CD8-positive, alpha-beta T cell (primary cell): ENCODE measurements at places on chromosomes 7 and 10. TPM values are rescaled to one million over a fixed set of nuclear protein-coding genes. Genes with fewer than 3 reads are reported as not detected.

DNA sequence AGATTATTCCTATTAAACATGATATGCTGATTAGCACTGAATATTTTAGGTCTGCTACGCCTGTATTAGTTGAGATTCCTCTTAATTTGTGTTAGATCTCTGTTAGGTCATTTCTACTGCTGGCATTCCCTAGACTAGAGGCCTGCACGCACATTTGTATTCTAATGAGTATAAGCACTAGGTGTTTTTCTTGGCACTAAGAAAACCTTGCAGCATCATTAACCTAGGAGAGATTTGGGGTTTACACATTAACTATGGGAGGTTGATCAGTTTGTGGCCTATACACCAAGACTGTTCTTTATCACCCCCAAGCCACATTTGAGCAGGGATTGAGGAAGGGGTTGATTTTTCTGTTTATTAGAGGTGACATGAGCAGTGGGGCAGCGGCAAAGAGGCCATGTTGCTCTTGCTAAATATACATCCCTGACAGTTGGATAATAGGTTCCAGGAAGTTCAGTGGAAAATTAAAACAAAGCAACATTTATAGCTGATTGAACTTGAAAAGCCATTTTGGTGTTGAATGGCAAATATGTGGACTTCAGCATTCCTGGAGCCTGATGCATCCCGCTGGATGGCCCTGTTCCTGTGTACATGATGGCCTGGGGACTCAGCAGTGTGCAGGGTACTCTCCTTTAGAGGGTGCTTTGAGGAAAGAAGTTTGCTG is 65.2 kb downstream of the GBF1 start:
- no peak for DNase-seq

- no peak for DNase-seq
Measured at GRCh38 chr10:96217711-96218110, 53.7 kb downstream of the BLNK start.

GRCh38 chr10:60382946-60383681 is 6.6 kb downstream of the ANK3 start:
- DNase-seq = no peak

- no peak for DNase-seq
Measured at GRCh38 chr10:16585103-16585502, 63.4 kb upstream of the C1QL3 start.

Gene SUN3
- total RNA-seq = not detected

Gene ACSL5
- total RNA-seq = 9.0 TPM

- no peak for DNase-seq
Measured at GRCh38 chr10:29204070-29204800, 84.6 kb upstream of the LYZL1 start.

DNA sequence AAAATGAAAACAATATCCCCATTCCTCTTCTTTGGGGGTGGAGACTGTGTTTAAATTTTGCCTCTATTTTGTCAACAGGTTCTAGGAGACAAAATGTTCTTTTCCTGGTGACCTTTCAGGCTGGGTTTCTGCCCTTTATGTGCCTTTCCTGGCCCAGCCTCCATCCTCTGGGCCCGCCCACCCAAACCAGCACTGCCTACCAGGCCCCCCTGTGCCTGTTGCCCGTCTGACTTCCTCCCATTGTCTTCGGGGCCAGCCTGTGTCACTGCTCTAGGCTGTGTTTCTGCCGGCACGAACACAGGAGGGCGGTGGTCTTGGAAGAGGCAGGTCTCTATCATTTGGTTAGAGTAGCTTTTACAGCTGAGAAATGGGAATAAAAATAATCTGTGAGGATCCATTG is 13.9 kb downstream of the TSPAN14 start:
- peak; percentile 86 for DNase-seq

Gene STEAP1B
- not detected for total RNA-seq

DNA sequence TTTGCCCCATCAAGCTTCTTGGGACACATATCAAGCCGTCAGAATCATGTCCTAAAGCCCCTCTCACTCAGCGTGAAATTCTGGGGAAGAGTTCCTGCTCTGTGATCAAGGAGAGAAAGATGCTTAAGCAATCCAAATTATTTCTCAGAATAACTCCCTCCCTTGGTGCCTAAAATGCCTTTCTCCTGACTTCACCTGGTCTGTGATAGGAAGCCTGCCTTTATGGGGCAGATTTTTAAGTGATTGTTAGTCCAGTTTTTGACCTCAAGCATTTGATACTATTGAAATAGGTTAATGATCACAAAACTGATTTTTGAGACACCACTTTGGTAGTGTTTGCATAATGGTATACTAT is 76.4 kb upstream of the MAGI2 start:
- DNase-seq = no peak

- no peak for DNase-seq
Measured at GRCh38 chr10:110612629-110613028, 31.5 kb upstream of the RBM20 start.

Gene GBX1
- total RNA-seq = not detected

GRCh38 chr10:50511492-50512213 is 112.1 kb downstream of the SGMS1 start:
- DNase-seq = no peak

Gene SRPK2
- total RNA-seq = 29.2 TPM

DNA sequence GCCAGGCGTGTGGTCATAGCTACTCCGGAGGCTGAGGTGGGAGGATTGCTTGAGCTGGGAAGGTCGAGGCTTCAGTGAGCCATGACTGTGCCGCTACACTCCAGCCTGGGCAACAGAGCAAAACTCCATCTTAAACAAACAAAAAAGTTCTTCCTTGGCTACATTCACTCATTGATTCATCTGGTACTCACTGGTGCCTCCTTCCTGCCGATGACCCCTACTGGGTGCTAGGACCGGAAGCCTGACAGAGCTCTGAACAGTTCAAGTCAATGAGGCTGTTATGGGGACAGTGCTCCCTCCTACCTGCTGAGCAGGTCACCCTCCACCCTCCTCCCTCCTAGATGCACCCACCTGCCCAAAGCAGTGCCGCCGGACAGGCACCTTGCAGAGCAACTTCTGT is 4.9 kb downstream of the PCOLCE start:
- DNase-seq = no peak

DNA sequence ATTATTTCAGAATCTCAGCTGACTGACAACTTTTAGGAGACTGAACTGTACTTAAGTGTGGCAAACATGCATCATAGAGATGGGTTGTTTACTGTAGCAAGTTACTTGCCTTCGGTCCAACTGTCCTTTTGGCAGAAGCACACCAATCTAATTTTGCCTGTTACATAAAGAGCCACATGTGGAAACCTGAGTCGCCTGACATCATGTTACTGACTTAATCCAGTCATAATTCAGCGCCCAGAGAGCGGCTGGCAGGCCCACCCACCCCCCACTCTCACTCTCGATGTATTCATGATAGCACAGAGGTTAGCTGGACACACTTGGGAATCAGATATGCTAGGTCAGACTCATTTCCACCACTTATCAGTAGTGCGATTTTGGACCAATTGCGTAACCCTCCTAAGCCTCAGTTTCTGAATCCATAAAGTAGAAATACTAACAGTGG is 57.3 kb upstream of the CAPZA2 start:
- no peak for DNase-seq

- no peak for DNase-seq
Measured at GRCh38 chr7:105036217-105037168, 22.5 kb downstream of the KMT2E start.

Gene ANKRD7
- not detected for total RNA-seq

Gene CEP55
- total RNA-seq = 0.16 TPM

DNA sequence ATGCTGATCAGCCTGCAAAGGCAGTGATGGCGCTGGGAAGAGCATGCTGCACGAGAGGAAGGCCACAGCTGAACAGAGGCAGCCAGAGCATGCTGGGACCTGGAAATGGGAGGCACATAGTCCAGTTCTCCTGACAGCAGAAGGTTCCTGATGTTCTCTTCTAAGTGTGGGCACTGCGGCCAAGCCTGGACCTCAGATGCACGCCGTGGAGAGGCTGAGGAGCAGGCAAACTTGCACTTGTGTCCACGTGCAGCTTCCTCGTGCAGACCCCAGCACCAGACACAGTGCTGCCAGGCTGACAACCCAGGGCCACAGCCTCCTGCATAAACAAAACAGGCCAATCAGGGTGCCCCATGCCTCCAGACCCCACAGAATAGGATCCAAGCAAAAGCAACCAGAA is 93.5 kb upstream of the LANCL2 start:
- no peak for DNase-seq

DNA sequence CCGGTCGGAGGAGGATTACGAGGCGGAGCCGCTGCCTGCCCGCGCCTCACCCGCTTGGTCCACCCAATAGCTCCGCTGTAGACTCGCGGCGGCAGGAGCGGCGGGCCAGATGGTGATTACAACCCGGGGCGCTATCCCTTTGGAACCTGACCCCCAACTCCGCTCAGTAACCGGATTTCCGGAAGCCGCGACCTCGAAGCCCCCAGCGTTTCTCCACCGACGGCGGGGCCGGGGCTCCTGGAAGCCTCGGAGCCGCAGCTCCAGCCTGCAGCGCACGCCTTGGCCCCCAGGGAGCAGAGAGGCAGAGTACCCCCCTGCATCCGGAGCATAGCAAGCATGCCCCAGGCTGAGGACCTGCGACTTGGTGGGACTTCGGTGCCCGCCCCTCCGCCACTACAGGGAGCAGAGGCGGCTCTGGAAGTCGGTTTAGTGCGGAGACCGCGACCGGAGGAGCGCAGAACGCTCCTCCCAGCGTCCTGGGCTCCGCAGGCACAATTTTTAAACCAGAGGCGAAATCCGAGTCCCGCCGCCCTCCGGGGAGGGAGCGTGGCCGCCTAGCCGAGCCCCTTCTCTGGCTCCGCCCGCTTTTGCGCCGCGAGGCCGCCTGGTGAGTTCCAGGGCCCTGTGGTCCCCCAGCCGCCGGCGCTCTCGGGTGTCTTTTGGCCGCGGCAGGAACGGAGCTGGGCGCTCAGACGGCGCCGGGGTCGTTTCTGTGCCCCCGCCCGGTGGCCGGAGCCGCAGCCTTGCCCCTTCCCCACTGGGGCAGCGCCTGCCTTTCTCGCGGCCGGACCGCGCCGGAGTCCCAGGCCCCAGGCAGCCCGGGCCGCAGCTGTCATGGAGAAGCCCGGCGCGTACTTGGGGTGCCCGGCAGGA is 28.2 kb upstream of the BMS1 start:
- peak; percentile 47 for DNase-seq

GRCh38 chr7:1233333-1234048 is 819 bp downstream of the UNCX start:
- no peak for DNase-seq

Gene EPO
- total RNA-seq = not detected

Gene SPDYE16
- total RNA-seq = not detected

Gene SH2D4B
- total RNA-seq = 0.36 TPM

DNA sequence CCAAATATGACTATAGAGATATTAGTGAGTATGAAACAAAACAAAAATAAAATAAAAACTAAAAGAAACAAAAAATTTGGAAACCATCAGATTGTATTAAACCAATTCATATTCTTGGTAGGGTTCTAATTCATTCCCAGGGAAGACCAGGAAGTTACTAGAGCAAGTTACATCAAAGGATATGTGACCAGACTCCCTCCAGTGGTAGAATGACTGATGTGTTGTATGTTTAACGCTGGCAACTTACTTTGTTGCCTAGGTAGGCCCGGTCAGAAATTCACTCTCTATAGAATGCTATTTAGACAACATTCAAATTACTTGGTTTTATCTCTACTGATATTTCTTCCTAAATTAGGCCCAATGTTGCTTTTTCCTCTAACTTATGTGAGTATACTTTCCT is 5.2 kb downstream of the PHYHIPL start:
- DNase-seq = no peak

DNA sequence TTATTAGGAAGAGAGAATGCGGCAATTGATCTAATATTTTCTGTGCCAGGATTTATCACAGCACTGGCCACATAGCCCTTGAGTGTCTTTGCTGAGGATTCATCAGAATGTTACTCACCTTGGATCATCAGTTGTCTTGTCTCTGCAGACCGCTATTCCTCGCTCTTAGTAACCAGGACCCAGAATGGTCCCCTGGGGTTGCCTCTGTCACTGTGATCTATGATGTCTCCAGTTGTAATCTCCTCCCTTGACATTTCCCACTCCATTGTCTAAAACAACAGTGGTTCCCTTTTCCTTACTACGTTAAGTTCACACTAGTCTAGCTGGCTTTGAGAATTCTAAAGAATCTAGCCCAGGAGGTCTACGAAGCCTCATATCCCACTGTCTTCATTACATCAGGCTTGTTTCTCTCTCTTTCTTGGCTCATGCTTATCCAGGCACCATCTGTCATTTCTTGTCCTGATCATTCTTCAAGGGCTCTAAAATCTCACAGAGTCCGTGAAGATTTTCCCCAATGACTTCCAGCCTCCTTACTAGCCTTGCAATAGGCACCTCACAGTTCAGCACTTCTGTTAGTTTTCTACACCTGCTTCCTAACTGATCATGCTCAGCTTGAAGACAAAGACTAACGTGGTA is 125.8 kb downstream of the CUBN start:
- DNase-seq = no peak

- peak; percentile 54 for DNase-seq
Measured at GRCh38 chr7:48084727-48085432, 4.2 kb upstream of the UPP1 start.

Gene ZMIZ2
- total RNA-seq = 71.3 TPM

- DNase-seq = no peak
Measured at GRCh38 chr7:151764056-151764920, 112.6 kb downstream of the PRKAG2 start.

Gene KNDC1
- total RNA-seq = not detected

Gene LRRN3
- total RNA-seq = 9.0 TPM

Gene FGFBP3
- total RNA-seq = 1.5 TPM

- no peak for DNase-seq
Measured at GRCh38 chr7:65832281-65832680, 40.6 kb upstream of the VKORC1L1 start.

GRCh38 chr10:122206471-122207065 is 64.5 kb upstream of the BTBD16 start:
- no peak for DNase-seq

- DNase-seq = no peak
Measured at GRCh38 chr7:28700096-28700495, 258.0 kb downstream of the TRIL start.

DNA sequence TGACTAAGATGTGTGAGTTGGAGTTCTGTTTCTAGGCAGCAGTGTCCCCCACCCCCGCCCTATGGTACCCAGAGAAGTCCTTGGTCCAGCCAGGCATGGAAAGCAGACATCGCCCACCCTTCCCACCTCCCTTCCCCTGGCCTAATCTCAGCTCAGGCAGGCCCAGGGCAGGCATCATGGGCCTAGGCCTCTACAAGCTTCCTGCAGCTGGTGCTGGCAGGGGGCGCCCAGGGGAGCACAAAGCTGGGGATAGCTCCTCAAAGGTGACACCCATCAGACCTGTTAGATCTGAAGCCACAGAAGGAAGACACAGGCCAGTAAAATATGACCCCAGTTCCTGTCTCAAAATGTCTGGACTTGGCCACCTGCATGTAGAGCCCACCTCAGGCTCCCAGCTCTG is 18.9 kb upstream of the UNC5B start:
- no peak for DNase-seq

Gene AKR1C2
- total RNA-seq = not detected
